ENCODE measurements at places on chromosomes 5 and 9.
A peak's percentile ranks its signal among the peaks of the same experiment; 100 is the strongest.

DNA sequence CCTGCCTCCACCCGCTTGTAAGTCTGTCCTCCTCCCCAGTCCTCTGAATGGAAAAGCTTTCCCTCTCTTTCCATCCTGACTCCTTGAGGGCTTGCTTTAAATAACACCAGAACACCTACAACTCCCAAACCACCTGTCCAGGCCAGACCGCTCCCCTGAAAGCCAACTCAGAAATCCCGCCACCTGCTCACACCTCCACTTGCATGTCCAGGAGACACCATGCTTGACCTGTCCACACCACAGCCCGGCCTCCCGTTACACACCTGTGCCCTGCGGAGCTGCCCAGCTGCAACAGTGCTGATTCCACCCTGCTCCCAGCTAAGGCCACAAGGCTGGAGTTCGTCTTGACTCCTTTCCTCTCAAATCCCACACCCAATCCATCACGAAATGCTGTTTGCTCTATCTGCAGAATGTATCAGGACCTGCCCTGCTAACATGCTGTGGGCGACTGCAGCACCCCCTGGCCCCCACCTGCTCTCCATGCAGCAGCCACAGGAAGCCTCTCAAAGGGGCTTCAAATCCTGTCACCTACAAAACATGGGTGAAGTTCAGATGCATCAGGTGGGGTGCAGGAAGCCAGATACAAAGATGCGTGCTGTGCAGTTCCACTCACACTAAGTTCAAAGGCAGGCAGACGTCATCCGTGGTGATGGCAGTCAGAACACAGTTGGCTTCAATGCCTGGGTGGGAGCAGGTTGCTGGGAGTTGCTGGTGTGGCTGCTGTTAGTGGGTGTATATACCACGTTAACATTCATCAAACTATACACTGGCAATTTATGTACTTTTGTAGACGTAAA is 166.0 kb downstream of the ROR2 start:
- DNase-seq = no peak

GRCh38 chr5:97143704-97144103 is 1.3 kb upstream of the LIX1 start:
- DNase-seq = no peak

- DNase-seq = peak; percentile 75
Observed at GRCh38 chr5:157607371-157608161, 32.0 kb upstream of the ADAM19 start.

- no peak for DNase-seq
Observed at GRCh38 chr9:27943501-27943900, 370.2 kb upstream of the C9orf72 start.

DNA sequence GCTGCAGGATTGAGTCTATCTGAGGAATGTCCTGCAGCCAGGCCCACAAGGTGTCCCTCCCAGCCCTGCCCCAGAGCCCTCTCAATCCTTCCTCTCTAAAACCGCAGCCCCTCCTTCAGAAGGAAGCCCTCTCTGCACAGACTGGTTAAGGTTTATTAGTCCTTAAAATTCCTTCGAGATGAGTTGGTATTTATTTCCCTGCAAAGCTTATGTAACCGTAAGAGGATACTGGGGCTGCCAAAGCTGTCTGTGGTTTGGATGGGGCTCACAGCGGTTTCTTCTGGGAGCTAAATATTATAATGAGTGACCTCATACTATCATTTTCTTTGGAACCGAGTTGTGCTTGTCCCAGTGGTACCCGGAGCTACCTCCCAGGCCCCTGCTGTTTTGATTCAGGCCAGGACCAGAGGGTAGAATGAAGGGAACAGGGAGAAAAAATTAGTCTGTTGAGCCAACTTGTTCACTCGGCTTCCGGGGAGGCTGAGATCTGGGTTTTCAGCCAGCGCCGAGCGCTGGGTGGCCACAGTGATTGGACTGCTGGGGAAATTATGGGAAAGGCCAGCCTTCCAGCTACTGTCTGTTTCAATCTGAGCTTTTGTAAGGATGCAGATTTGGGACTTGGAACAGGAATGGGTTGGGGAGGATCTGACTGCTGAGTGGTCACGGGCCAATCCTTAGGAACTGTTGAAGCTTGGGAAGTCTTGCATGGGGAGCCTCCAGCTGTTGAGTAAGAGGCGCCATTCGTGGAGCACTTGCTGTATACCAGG is 107.5 kb downstream of the NDFIP1 start:
- DNase-seq = no peak

DNA sequence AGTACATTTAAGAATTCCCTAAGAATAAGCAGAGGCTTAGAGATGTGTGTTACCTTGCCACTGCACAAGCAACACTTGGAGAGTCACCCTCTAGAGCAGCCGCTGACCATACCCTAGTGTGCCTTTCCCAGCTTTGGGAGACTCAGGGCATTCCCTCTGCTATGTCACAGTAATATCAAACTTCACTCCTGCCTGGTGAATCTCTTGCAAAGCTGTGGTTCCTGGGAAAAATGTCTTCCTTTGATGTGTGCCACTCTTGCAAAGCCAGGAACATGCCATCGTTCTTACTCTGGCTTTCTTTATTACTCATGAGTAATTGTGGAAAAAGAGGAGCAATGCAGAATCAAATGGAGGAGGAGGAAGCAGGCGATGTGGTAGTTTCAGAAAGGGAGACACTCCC is 173.2 kb downstream of the CCDC192 start:
- DNase-seq = no peak

DNA sequence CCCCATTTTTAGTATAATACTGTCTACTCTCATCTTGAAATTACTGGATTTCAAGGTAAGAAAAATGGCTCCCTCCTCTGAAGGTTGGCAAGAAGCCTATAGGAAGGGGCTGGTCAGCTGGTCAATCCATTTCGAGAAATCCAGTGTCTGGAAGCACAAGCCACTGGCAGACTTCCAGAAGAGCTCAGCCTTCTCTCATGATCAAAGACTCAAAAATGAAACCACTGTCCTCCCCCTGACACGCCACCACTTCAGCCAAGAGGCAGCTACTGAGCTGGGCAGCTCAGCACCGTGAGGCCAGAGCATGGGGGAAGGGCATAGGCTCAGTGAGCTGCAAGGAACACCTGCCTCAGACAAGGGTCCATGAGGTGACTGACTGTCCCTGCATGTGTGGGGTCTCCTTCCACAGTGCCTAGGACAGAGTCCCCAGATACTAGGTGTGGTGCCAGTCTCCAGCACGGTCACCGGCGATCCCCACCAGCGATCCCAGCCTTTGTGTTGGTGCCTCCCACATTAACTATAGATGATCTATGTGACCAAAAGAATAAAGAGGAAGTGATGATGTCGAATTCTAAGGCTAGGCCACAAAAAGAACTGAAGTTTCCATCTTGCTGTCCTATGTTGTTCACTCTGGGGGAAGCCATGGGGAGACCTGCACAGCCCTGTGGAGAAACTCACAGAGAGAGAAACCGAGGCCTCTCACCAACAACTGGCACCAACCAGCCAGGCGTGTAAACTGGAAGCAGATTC is 100.1 kb upstream of the LRRTM2 start:
- DNase-seq = no peak

DNA sequence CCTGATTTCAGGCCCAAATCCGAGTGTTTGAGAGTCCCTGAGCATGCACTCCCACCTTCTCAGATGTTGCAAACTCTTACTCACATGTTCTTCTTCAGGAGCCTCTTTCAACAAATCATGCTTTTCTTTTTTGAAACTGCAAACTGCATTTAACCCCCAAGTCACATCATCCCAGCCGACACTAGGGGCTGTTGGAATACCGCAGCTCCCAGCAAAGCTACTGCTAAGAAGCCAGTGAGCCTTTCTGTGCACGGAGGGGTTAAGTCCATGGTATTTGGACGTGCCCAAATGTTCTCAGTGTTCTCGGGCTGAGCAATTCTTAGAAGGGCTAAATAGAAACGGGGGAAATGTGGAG is 282.9 kb downstream of the NFIB start:
- DNase-seq = no peak

DNA sequence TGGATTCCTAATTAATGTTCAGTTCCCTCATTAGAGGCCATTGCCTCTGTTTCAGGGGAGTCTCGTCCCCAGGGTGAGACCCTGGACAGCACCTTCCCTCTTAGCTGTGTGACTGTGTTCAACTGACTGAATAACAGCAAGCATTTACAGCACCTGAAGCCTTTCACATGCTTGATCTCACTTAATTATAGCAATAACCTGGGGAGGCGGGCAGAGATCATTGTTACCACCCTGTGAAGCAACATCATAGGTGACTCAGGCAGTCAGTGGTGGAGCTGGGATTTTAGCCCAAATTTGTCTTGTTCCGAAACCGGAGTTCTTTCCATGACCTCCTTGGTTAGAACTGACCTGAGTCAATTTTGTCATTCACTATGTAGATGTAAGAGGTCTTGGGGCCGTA is 105.2 kb upstream of the RAD23B start:
- DNase-seq = no peak

DNA sequence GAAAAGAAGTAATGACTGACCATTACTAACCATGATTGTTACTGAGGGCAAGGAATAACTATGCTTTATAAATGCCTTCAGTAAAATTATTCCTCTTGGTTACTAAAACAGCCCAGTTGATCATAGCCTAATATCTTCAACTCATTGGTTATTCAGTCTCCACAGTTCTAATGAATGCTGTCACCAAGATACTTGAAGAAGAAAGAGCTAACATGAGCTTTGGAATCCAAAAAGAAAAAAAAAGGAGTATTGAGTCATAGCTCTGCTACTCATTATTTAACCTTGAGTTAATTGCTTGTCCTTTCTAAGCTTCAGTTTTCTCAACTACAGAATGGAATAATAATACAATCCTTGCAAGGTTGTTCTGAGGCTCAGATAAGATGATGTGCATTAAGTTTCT is 187.7 kb downstream of the BRINP1 start:
- DNase-seq = no peak

DNA sequence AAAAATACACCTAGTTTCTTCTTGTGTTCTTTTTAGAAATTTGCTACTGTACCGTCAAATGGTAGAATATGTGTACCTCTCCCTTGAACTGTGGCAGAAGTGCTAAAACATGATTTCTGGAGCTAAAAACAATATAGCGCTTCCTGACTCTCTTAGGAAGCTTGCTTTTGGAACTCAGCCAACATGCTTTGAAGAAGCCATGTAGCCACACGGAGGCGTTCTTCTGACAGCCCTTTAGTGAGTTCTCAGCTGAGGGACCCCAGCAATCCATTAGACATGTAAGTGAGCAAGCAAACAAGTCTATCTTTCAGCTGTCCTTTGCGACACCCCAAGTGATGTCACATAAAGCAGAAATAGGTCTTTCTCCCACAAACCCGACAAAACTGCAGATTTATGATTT is 917.0 kb downstream of the CDH9 start:
- no peak for DNase-seq

DNA sequence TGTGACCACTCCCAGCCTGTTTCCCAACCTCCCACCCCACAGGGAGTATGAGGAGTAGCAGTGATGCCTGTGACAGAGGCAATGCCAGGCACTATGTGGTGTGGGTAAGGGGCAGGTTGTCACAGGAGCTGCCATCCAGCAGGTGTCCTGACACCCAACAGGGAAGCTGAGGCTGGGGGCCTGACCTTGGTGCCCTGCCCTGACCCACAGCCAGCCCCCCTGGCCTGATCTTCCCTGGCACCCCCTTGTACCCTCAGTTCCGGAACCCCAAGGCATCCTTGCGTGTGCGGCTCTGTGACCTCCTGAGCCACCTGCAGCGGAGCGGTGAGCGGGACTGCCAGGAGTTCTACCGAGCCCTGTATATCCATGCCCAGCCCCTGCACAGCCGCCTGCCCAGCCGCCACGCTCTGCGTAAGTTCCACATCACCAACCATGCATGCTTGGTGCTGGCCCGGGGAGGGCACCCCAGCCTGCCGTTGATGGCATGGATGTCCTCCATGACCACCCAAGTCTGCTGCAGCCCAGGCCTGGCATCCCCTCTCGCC is 14.4 kb downstream of the CARD19 start:
- DNase-seq = no peak

DNA sequence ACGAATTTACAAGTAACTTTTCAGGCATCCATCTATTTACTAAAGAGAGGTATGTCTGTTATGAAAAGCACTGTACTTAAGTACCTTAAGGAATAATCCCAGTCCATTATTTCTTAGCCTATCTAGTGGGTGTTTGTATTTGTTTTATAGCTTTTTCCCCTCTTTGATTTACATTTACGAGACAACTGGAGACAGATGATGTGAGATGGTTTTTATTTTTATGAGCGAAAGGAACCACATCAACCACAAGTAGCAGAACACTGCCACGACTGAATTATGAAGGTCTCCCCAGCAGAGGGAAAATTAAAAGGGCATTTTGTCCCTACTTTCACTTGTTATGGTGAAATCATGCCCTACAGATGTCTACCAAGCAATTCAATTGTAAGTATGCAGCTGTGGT is 357.8 kb downstream of the NFIB start:
- no peak for DNase-seq

- DNase-seq = no peak
Observed at GRCh38 chr5:636951-637350, 24.8 kb downstream of the CEP72 start.

- DNase-seq = no peak
Observed at GRCh38 chr5:66769839-66770617, 173.8 kb downstream of the MAST4 start.

- no peak for DNase-seq
Observed at GRCh38 chr5:54403885-54404416, 51.5 kb upstream of the HSPB3 start.

GRCh38 chr5:140546851-140547507 is 483 bp upstream of the EIF4EBP3 start:
- DNase-seq = no peak

DNA sequence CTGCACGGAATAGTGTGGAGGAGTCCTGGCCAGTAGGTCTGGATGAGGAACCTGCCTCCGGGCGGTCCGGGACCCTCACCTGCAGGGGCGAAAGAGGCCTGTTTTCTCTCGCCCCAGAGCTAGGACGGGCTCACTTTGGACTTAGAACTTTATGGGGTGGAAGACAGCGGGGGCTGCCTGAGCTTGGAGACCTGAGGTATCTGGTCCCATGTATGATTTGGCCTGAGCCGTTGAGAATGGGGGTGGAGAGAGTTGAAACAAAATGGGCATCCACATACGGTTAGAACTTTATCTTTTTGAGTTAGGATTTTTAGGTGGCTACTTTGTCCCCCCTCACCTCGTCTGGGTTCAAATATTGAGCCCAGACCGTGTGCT is 681 bp upstream of the ETF1 start:
- DNase-seq = no peak

- no peak for DNase-seq
Observed at GRCh38 chr5:168366116-168366515, 74.7 kb downstream of the WWC1 start.

- no peak for DNase-seq
Observed at GRCh38 chr5:154351566-154351965, 94.2 kb upstream of the SAP30L start.

DNA sequence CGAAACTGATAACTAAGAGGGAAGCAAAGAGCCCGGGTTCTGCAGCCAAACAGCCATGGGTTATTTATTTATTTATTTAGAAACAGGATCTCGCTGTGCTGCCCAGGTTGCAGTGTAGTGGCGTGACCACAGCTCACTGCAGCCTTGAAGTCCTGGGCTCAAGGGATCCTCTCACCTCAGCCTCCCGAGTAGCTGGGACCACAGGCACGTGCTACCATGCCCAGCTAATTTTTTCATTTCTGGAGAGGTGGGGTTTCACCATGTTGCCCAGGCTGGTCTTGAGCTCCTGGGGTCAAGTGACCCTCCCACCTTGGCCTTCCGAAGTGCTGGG is 24.1 kb downstream of the NDUFA8 start:
- no peak for DNase-seq
